ENCODE measurements at places on chromosomes 6 and 20.
A peak's percentile ranks its signal among the peaks of the same experiment; 100 is the strongest.

- no peak for DNase-seq
These were observed 30.6 kb downstream of the TSHZ2 start for GRCh38 chr20:53002786-53003185.

GRCh38 chr6:44626616-44627015 is 239.1 kb downstream of the CDC5L start:
- no peak for DNase-seq

GRCh38 chr6:163545370-163545769 is 130.9 kb downstream of the QKI start:
- DNase-seq: no peak

DNA sequence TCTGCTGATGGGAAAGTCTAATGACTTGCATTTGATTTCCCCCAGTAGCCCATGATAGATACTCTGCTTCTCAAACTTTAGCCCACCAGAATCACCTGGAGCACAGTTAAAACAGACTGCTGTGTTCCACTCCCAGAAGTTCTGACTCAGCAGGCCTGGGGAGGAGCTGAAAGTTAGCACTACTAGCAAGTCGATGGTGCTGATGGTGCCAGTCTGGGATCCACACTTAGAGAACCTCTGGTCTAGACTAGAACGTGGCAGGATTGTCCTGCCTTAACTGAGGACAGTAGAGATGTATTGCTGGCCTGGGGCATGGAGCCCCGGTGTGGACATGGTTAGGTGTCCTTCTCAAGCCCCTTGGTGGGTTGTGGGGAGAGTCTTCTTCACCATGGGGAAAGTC is 8.7 kb downstream of the TOX2 start:
- DNase-seq: no peak

GRCh38 chr6:118784641-118785164 is 109.2 kb upstream of the ASF1A start:
- DNase-seq: peak; percentile 78

GRCh38 chr6:15736297-15736696 is 73.5 kb upstream of the DTNBP1 start:
- no peak for DNase-seq

DNA sequence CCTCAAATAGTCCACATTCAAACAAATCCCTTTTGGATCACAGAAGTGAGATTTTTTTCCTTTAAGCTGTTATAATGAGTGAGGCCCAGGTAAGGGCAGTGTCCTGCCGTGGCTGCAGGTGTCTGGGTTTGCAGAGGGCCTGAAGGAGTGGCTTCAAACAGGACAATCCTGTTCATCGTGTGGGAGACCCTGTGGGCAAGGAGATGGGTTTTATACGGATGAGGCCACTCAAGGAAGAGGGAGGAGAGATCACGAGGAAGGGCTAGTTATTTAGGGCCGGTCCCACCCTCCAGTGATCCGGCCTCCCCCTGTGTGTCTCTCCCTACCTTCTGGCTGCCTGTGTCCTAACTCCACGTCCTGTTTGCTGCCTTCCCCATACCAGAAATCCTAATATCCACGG is 33.8 kb downstream of the PPP1R14C start:
- DNase-seq: no peak

GRCh38 chr20:51703400-51704287 is 64.5 kb downstream of the ATP9A start:
- no peak for DNase-seq

DNA sequence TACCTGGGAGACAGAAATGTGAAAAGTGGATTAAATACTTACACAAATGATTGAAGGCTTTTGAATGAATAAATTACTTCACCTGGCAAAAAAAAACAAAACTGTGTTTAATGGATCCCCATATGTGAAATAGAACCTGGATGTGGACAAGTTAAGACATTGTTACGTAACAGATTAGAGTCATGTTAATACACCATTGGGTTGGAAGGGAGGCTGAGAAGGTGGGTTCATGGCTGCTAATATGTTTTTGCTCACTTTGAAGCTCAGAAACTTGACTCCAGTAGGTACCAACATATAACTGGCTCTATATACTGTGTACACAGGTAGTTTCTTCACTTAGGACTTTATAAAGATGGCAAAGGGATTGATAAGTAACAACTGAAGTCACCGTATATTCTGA is 21.4 kb upstream of the TENT5A start:
- DNase-seq: no peak

- DNase-seq: no peak
These were observed 8.5 kb upstream of the HELZ2 start for GRCh38 chr20:63582382-63583063.

GRCh38 chr20:6079016-6079415 is 25.2 kb upstream of the LRRN4 start:
- DNase-seq: no peak

- DNase-seq: no peak
These were observed 117.7 kb downstream of the PLEKHG1 start for GRCh38 chr6:150717419-150717818.

DNA sequence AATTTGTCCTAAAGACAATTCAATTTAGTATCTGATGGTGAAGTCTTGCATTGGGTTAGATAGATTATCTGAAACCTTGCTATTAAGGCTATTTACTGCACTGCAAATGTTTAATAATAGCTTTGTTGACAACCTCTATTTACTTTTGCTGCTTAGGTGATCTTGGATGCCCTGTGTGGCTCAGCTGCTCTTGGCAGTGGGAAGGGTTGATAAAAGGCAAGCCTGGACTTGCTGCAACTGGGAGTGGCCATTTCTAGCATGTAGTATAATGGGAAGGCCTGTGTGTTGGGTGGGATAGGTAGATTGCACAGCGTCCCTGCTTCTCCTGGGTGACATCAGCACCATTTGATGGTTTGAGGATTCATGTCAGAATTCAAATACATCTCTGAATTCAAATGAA is 49.1 kb downstream of the ARMC2 start:
- DNase-seq: no peak

DNA sequence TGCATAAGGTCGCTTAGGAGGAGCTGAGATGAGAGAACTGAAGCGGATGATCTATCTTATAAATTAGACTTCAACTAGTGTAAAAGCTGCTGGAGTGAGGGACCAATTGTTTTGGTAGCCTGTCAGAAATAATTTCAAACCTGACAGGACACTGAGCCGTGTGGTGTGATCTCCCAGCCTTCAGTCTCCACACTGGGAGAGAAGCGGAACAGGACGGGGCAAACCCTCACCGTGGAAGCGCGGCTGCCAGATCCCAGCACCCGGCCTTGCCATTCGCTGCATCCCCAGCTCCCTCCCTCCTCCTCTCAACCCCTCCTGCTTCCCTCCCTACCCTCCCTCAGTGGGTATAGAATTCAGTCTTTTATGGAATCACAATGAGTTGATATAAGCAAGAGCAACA is 900.1 kb upstream of the SLC35B3 start:
- DNase-seq: no peak

DNA sequence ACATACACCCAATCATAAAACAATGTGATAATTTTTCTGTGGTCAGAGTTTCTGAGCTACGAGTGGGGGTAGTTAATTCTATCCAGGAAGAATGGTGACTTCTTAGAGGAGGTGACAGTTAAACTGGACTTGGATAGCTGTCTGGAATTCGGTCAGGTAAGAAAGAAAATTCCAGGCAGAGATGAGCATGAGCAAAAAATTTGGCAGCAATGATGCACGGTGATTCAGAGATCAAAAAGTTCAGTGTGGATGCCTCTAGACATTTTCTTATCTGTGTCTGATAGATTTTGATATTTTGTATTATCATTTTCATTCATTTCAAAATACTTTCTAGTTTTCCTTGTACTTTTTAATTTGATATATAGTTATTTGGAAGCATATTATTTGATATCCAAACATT is 12.0 kb downstream of the RAET1E start:
- DNase-seq: no peak

GRCh38 chr6:2020909-2021308 is 224.5 kb downstream of the GMDS start:
- DNase-seq: no peak

DNA sequence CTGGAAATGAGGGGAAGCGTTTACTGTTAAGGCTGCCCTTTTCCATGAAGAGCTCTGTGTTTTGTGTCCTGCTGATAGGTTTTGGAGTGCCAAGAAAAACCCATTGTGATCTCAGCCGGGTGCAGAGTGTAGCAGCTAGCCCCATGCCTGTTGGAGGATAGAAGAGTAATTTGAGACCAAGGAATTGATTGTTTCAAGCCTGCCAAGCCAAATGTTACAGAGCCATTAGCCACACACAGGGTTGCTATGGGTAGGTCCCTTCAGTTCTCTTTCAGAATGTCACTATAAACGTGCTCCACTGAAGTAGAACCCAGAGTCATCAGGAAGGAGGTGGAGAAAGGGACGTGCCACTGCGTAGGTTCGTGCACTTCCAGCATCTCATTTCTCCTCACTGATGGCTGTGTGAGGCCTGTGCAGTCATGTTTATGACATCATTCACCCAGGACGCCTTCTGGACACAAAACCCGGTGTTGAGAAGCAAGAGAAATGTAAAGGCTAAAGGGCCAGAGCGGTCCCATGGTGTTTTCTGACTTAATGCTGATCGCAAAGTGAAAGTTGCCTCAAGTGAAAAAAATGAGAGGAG is 6.6 kb downstream of the GMPR start:
- DNase-seq: no peak

DNA sequence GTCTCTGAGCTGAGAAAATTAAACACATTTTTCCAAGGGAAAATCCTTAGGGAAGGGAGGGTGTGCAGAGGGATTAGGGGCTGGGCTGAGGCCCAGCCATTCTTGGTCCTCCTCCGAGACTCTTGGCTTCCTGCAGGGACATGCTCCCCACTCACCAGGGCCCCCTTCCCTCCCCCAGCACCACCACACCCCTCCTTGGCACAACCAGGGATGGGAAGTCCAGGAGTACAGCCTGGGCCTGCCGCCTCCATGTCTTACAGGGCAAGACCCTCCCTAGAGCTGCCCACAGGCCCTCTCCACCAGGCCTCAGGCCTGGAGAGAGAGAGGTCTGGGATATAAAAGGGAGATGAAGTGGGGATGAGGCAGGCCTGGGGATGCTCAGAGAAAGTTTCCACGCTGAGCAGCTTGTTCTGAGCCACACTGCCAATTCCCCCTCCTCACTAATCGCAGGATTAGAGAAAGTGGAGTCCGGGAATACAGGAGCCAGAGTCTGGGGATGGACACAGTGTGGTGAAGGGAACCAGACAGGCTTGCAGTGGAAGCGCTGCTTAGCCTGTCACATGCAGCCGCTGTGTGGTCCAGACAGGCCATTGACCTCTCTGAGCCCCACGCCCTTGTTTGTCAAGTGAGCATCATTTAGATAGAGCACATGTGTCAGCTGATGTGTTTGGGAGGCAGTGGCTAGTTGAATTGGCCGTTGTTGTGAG is 105.5 kb downstream of the MRPL14 start:
- DNase-seq: no peak

GRCh38 chr6:25130518-25130917 is 148.7 kb upstream of the CARMIL1 start:
- DNase-seq: no peak

Data from globus pallidus (tissue), 1 donor.